Suppressor macrophage treated with lipopolysaccharide for 4 hours (primary cell): ENCODE measurements at places on chromosomes 11 and 22.

DNA sequence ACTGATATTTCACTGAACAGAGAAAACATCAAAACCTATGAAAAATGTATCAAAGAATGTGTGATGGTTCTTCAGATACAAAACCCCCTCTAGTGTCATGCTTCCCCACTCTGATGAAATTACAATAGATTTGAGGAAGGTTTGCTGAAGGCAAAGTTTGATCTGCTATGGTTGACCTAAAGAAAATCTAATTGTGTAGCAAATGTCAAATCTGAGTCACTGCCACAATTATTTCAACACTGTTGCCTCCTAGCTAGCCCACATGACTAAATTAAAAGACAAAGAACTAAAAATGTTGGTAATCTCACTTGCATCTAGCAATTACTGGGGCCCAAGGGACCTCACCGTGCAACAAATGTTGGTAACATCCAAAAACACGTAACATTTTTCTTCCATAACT is 728.0 kb downstream of the DLG2 start:
- no peak for DNase-seq

- no peak for DNase-seq
Measured at GRCh38 chr11:126594921-126595367, 239.5 kb downstream of the ST3GAL4 start.

GRCh38 chr11:126829716-126830115 is 170.9 kb downstream of the KIRREL3 start:
- no peak for DNase-seq

DNA sequence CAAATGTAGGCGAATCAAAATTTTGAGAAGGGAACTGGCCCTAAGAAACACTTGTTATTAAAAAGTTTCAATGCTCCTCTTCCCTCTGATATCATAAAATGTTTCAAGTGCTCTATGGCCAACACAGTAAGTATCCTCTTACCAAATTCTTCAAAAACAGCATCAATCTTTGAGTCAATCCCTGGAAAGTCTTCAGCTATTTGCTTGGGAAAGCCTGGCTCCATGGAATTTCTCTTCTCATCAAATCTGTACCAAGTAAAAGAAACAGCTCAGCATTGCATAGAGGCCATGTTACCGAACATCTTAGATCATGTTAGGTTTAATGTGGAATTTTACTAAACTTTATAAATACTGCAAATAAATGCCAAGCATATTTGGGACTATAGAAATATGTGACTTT is 6.3 kb downstream of the MMP3 start:
- DNase-seq: no peak

DNA sequence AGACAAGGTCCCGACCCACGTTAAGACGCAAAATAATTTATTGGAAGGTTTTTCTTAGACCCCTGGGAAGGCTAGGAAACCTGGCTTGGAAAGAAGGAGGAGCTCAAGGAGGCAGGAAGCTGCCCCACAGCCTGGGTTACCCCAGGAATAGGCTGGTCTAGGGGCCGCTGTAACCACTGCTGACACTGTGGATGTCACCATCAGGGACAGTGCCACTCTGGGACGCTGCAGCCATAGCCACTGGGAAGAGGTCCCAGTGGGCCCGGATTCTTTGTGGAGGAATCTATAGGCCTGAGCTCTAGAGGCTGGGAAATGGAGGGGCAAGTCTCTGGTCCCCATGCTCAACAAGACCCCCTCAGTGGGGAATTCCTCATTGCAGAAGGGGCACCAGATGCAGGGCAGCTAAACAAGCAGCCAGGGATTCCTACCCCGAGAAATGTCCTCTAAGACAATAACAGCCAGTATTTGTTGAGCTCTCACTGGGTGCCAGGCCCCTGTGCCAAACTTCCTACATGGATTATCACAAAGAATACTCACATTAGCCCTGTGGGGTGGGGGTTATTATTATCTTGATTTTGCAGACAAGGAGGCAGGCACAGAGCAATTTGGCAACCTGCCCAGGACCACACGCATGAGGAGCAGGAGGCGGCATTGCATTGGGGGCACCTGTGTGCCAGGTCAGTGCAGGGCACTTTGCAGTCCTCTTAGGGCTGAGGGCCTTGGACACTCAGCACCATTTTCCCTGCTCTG is 19.5 kb upstream of the CHKA start:
- DNase-seq: no peak

DNA sequence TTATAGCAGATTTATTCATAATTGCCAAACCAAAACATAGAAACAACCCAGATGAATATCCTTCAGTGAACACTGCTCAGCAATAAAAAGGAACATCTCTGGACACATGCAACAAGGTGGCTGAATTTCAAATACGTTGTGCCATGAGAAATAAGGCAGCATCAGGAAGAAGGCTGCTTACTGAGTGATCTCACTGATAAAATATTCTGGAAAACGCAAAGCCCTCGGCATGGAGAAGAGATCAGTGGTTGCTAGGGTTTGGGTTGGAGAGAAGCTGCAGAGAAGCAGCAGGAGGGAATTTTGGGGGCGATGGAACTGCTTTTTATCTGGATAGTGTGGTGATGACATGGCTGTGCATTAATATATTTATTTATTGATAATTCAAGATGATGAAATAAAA is 11.0 kb upstream of the SHANK2 start:
- no peak for DNase-seq

GRCh38 chr22:23856721-23857605 is 712 bp upstream of the SLC2A11 start:
- peak; percentile 35 for DNase-seq

DNA sequence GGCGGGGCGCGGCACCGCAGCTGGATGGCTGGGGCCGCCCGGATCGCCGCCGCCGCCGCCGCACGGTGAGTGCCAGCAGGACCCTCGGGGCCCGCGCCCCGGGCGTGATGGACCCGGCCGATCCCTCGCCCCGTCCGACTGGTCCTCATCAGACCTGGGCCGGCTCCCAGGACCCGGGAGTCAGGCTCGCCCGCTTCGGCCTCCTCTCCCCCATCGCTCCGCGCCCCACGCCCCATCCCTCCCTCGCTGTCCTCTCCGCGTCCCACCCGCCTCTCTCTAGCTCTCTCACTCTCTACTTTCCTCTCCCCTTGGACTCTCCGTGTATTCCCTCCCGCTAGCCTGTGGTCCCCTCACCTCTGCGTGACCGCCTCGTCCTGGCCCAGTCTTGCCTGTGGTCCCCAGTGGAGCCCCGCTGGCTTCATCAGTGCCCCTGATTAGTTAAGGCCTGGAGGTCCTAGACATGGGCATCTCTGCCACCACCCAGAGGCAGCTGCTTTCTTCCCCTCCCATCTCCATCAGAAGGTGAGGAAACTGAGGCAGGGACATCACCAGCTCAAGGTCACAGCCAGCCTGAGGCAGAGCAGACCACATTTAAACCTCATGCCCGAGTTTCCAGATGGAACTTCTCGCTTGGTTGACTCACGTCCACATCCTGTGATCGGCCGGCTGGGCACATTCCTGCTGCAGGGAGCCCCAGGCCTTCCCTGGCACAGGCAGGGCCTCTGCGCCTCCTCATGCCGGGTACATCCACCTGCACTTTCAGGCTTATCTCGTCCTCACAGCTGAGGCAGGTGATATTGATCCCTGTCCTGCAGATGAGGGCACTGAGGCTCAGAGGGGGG is 429 bp downstream of the SLC39A13 start:
- peak; percentile 44 for DNase-seq

- DNase-seq: no peak
Measured at GRCh38 chr11:101727451-101727850, 143.6 kb upstream of the TRPC6 start.

DNA sequence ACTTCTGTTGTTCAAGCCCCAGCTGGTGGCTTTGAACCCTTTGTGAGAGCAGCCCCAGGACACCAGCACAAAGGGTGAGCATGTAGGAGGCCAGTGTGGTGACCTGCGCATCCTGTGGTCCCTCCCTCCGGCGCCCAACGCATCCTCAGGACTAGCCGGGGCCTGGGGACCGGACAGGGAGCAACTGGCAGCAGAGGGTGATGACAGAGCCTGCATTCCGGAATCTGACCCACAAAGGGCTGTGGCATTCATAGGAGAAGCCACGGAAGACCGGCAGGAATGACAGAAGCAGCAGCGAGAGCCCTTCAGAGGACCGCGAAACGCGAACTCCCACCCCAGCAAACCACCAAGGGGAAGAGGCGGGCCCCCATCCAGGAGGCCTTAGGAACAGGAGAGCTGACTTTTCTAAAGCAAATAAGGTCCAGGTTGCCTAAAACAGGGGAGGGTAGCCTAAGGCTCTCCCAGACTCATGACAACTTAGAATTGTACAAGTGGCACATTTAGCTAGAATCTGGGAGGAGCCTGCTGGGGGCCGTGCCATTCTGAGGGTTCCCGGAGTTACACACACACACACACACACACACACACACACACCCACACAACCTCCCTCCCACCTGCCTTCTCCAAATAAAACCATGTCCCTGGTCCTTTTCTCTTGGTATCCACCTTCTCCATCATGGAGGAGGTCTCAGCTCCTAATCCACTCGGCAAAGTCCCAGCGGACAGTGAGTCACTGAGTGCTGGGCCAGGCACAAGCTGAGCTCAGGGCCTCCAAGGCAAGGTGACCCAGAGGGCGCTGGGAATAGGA is 232.7 kb downstream of the CTTN start:
- DNase-seq: no peak

DNA sequence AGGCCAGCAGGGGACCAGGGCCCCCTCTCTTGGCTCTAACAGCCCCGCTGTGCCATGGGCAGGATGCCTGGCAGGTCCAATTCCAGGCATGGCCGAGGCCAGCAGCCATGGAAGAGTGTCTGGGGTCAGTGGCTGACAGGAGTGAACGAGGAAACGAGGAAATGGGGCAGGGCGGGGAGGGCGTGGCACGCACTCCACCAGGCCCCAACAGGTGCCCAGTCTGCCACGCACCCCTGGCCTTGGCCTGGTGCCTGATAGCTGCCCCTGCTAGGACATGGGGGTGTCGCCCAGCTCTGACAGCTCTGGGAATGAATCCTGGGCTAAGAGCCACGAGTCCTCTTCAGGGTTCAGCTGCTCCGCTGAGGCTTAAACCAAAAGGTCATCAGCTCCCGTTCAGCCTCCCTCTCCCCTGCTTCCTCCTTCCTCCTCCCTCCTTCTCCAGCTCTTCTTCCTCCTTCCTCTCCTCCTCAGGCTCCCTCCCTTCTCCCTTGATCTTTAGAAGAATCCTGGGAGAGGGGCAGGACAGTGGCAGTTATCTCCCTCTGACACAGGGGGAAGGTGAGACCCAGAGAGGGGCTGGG is 11.5 kb upstream of the TBC1D22A start:
- no peak for DNase-seq

DNA sequence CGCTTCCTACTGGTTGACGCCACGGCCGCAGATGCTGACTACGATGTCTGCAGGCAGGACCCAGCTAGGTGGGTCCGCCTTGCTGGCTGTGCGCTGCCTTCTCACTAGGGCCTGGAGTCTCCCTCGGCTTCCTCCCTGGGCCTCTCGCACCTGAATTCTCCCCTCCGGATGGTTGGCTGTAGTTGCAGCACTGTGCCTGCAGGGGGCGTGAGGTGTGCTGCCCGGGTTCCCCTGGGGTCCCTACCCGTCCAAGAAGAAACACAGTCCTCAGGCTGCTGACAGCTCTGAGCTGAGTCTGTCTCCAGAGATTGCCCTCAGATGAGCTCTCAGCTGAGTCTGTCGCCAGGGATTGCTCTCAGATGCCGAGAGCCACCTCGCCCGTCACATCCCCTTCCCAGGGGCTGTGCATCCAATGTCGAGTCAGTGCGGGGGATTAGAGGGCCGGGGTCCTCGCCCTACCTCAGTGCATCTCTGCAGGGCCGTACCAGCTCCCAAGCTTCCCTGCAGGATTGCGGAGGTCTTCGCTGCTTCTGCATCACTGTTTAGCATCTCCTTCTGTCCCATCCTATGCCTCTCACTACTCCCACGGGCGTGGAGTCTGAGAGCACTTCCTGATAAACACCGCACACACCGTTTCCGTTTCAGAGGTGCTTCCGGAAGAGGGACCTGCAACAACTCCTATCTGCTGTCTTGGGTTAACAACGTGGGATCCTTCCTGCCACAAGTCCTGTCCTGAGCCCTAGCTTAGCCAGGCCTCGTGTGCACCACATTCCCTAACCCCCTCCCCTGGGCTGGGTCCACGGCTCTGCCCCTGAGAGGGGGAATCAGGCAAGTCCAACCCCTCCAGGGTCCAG is 196.9 kb downstream of the CSNK2A3 start:
- no peak for DNase-seq

- no peak for DNase-seq
Measured at GRCh38 chr11:17877886-17878285, 135.0 kb downstream of the SERGEF start.

DNA sequence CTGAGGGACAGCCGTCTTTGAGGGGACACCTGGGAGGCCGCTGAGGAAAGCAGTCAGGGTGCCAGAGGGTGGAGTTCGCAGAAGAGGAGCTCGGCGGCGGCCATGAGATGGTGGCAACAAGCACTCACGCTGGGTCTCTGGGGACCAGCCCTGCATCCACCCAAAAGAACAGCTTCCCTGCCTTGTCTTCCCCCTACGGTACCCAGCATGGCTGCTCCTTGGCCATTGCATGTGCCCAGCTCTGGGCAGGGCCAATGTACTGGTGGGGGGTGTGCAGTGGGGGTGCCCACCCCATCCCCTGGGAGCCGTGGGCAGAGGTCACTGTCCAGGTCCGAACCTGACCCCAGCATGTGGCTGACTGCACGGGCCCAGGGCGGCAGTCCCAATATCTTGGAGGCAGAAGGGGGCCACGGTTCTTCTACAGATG is 42.3 kb downstream of the OSBPL5 start:
- DNase-seq: no peak

DNA sequence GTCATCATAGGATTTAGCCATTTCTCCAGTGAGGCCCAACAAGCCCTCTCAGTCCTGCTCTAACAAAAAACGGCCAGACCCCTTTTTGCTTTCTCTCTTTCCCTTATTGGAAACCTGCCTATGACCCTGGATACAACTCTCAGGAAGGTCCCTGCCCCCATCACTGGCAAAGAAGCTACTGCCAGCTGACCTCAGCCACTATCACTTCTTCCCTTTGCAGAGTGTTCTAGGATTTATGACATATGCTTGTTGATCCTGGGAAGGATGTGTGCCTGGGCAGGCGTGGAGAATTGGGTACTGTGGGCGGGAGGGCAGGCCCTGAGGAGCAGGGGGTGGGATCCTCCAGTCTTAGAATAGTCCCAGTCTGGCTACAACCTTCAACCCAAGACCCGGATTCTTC is 7.5 kb downstream of the PGAP2 start:
- DNase-seq: no peak

- DNase-seq: no peak
Measured at GRCh38 chr11:119843877-119844276, 114.9 kb upstream of the NECTIN1 start.

DNA sequence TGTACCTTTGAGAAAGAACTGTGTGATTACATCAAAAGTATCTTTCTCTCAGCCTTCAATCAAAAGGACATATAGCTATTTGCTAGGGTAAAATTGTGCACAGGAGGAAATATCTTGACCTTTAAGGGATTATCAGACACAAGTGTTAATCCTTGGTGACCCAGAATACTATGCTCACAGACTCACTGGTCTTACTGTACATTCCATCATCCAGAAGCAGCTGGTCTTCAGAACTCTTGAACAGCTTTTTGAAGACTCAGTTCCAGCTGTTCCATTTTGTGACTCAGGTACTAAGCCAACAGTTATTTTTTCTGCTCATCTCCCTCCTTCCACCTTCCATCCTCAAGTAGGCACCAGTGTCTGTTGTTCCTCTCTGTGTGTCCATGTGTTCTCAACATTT is 19.8 kb downstream of the ZBED5 start:
- DNase-seq: no peak

GRCh38 chr11:34154059-34154875 is 48.8 kb downstream of the NAT10 start:
- DNase-seq: peak; percentile 60
